Stimulated activated CD8-positive, alpha-beta memory T cell treated with anti-CD3 and anti-CD28 coated beads, Interleukin-2, amount 100 ng/mL, for 48 hours (primary cell): ENCODE measurements at places on chromosomes 11 and 22.

GRCh38 chr11:26439854-26440253 is 107.9 kb downstream of the ANO3 start:
- no peak for DNase-seq

DNA sequence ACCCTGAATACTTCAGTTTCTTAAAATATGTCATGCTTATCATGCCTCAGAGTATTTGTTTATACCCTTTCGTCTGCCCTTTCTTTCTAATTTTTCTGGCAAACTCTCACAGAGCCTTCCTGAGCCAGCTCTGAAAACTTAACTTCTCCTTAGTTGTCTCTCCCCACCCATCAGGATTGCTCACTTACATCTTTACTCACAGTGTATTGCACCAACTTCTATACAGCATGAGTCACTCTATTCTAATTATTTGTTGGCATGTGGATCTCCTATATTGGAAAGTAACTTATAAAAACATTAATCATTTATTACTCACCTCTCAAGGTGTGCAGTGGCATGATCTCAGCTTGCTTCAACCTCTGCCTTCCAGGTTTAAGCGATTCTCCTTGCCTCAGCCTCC is 114.9 kb downstream of the FANCF start:
- DNase-seq: no peak

- DNase-seq: no peak
Measured at GRCh38 chr11:44967930-44968496, 17.3 kb upstream of the TP53I11 start.

DNA sequence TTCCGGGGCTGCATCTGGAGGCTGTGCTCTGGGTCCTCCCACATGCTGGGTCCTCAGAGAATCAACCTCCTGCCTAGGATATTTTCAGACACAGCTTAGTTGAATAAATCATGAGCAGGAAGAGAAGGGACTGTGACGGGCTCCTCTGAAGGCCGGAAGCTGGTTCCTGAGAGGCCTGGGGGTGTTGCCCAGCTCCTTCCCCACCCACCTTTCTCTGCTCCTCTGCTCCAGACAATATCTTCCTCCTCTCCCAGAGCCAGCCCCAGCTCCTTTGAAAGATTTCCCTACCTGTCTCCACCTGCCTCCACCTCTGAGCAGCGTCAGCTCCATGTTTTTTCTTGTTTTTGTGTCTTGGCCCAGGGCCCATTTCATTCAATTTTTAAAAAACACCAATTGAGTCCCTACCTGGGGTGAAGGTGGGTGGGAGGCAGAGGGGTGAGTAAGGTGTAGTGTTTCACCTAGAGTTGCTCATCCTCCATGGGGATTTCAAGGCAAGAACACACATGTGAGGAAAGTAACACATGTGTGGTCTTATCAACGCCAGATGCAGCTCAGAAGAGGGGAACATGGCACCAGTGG is 24.8 kb upstream of the THY1 start:
- no peak for DNase-seq

DNA sequence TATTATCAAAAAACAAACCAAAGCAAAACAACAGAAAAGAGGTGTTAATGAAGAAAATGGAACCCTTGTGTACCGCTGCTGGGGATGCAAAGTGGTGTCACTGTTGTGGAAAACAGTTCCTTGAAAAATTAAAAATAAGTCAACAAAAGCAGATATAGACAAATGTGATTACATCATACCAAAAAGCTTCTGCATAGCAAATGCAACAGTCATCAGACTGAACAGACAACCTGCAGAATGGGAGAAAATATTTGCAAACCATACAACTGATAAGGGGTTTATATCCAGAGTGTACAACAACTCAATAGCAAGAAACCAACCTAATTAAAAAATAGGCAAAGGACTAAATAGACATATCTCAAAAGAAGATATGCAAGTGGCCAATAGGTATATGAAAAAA is 22.9 kb upstream of the CARS1 start:
- DNase-seq: no peak

DNA sequence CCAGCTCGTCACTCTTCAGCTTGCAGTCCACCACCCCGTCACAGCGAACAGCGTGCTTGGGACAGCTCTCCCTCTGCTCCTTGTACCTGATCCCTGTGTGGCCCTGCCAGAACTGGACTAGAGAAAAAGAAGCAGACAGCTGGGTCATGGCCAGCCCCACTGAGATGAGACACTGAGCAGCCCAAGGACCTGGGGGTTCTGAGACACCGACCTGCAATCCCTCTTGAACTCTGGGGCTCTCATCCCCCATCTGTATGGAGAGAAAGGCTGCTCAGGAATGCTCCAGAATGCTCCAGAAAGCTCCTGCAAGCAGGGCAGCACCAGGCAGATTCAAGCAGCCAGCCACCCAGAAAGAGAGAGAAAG is 14.8 kb downstream of the TMPRSS13 start:
- DNase-seq: no peak

DNA sequence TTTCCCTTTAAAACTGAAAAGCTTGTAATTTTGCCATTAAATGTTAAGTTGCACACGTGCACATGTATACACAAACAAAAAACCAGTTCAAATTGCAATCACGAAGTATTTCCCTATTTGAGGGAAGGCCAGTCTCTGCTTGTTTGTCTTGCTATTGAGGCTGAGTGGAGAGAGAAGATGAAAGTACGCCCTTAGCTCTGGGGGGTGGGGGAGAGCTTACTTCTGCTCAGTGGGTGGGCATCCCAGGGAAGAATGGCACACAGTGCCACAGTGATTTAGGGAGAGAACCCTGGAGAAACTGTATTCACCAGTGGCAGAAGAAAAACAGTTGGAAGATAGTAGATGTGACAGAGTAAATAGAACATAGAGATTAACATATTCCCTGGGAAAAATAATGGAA is 8.7 kb downstream of the YAP1 start:
- no peak for DNase-seq

GRCh38 chr11:111334532-111335502 is 36.5 kb downstream of the POU2AF3 start:
- DNase-seq: no peak

DNA sequence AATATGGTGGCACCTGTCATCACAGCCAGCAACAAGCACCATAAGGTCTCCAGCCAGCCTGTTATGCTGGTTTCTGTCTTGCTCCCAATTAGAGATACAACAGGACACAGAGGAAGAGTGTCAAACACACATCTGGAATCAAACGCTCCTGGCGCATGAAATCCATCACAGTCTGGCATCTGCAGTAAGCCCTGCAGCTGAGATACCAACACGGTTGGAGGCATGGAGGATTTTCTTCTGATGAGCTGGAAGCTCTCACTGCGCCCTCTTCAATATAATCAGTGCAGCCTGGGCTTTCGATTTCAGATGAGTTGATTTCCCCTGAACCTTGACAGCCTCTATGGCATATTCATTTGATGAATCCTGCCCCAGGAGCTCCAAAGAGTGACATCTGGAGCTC is 27.8 kb upstream of the CARS1 start:
- no peak for DNase-seq

DNA sequence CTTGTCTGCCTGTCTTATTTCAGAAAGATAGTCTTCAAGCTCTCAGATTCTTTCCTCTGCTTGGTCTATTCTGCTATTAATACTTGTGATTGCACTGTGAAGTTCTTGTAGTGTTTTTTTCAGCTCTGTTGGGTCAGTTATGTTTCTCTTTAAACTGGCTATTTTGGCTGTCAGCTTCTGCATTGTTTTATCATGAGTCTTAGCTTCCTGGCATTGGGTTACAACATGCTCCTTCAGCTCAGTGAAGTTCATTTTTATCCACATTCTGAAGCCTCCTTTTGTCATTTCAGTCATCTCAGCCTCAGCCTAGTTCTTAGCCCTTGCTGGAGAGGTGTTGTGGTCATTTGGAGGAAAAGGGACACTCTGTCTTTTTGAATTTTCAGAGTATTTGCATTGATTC is 15.5 kb upstream of the DEPDC7 start:
- no peak for DNase-seq

DNA sequence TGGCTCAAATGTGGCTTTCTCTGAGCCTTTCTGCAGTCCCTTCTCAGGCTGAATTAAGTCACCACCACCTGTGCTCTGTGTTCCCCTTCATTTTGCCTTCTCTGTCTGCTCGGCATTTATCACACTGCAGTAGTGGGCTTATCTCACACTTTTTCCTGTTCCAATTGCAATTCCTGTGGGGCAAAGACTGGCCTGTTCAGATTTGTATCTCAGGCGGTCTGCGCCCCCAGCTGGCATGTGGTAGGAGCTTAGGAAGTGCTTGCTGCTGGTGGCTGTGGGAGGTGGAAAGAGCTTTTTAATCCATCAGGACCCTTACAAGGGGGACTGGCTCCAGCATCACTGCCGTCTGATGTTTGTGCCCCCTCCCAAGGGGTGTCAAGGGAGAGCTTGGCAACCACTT is 21.2 kb downstream of the BMAL1 start:
- no peak for DNase-seq

DNA sequence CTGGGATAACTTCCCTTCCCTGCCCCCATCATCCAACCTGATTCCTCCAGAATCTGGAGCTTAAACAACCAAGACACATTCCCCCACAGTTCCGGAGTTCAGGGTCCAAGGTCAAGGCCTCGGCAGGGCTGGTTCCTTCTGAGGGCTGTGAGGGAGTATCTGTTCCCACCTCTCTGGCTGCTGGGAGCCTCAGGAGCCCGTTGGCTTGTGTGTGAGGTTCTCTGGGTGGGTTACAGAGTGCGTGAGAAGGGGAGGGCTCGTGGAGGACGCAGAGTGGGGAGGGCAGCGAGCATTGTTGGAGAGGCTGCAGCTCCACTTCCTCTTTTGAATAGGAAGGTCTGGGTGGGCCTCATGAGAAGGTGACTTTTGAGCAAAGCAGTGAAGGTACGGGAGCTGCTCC is 8.5 kb downstream of the SERHL2 start:
- no peak for DNase-seq

DNA sequence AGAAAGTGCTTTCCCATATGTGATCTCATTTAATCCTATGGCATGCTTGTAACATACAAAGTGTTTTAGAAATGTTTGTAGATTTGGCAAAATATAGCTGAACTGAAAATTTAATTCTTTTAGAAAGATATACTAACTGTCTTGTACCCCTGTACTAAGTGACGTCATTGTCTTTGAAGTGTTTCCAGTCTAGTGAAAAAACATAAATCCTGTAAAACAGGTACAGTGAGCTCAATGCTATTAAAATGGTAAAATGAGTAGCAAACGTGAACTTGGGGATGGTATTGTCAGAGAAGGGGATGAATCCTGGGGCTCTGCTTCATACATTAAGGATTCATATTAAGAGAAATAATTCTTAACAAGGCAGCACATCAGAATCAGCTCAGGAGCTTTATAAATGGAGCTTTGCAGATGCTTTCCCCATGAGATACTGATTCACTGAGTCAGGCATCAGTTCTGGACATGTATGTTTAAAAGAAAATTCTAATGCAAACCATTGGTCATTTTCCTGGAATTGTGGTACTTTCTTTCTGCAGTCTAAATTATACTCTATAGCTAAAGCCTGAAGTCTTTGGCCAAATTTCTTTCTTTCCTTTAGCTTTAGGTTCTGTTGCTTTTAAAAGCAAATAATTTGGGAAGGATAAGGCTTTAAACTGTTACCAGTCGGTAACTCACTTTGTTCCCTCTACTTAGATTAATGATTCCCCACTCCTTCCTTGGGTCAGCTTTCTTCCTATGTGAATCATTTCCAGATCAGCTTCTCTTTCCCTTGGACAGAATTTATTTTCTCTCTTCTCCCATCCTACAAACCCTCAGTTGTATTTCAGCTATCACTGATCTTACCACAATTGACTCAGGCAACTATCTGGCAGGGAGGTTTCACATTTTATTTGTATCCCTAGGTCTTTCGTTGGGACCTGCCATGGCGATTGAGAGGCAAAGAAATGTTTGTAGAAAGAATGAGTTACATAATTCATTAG is 57.5 kb upstream of the DDI1 start:
- no peak for DNase-seq

GRCh38 chr11:134385774-134386565 is 26.1 kb downstream of the B3GAT1 start:
- DNase-seq: no peak

DNA sequence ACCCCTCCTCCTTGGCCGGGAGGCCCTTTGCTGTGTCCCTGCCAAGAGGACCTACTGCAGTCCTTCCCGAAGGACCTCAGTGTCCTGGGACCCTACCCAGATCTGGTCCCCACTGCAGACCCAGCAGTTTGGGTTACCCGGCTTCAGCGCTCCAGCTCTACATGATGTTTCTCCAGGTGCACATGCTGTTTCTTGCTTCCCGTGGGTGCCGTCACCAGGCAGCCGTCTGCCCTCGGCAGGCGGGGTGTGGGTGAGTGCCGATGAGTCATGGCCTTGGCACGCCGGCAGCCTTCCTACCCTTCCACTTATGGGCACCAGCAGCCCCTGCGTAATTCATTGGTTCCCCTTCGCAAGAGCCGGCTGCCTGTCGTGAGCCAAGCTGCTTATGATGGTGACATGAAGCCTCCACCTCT is 101.8 kb downstream of the BCR start:
- no peak for DNase-seq

GRCh38 chr22:22425783-22426624 is 82.5 kb downstream of the ZNF280B start:
- DNase-seq: no peak

- DNase-seq: no peak
Measured at GRCh38 chr11:5090668-5091067, 21.3 kb downstream of the OR52E1 start.

GRCh38 chr22:19289475-19290161 is 1.9 kb downstream of the CLTCL1 start:
- DNase-seq: no peak

GRCh38 chr11:122803306-122803705 is 35.0 kb upstream of the CRTAM start:
- no peak for DNase-seq

GRCh38 chr11:64850979-64851567 is 6.6 kb upstream of the CDC42BPG start:
- DNase-seq: no peak

DNA sequence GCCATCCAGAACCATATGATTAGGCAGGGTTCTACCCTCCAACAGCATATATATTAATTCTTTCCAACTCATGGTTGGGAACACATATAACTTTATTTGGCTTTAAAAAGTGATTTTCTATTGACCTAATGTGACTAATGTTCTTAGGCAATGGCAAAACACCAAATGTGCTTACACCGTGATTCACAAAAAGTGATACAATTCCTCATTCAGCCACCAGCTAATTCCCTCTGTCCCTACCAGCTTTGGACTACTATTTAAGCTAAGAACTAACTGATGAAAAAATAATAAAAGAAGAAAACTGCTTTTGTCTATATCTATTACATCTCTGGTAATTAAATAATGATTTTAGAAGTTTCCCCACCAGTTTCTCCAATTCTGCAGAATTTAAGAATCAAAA is 4.7 kb downstream of the CTSC start:
- DNase-seq: no peak

GRCh38 chr11:117932947-117933346 is 3.7 kb upstream of the TMPRSS13 start:
- no peak for DNase-seq
